Epithelial cell of prostate (primary cell): ENCODE measurements at places on chromosomes 7 and 10.

DNA sequence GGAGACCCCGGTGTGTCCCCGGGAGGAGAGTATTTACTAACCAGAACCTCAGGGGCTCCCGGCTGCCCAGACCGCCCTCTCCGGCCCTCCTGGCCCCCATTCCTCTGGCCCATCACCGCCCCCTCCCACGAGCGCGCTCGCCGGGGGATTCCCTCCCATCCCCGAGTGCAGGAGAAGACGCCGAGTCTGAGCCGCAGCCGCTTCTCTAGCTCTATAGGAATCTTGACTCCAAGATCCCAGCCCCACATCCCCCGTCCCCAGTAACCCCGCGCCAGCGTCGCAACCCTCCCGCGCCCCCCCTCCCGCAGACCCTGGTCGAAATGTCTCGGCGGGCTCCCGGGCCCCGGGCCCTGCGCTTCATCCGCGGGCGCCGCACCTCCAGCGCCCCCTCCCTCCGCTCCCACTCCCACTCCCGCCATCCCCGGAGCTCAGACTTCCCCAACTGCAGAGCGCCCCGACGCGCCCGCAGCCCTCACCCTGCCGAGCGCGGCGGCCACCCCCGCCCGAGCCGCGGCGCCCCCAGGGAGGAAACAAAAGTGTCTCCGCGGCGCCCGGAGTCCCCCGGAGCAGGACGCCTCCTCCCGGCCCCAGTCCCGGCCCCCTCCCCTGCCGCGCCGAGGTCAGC, 541 bp downstream of the ELMO1 start:
- no peak for DNase-seq

DNA sequence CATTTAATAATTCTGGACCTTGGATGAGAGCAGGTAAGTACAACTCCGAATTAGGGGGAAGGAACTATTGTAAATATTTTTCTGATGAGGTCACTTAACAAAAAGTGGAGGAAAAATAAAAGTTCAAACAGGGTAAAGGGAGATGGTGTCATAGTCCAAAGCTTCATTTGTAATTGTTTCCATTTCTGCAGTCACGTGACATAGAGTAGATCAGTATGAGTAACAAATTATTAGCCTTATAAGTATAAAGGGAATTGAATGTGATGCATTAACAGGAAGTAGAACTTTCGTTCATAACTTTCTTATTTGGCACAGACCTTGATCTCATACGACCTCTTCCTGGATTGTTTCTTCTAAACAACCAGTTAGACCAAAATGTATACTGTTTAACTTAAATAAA, 347.2 kb upstream of the TPK1 start:
- DNase-seq: no peak

DNA sequence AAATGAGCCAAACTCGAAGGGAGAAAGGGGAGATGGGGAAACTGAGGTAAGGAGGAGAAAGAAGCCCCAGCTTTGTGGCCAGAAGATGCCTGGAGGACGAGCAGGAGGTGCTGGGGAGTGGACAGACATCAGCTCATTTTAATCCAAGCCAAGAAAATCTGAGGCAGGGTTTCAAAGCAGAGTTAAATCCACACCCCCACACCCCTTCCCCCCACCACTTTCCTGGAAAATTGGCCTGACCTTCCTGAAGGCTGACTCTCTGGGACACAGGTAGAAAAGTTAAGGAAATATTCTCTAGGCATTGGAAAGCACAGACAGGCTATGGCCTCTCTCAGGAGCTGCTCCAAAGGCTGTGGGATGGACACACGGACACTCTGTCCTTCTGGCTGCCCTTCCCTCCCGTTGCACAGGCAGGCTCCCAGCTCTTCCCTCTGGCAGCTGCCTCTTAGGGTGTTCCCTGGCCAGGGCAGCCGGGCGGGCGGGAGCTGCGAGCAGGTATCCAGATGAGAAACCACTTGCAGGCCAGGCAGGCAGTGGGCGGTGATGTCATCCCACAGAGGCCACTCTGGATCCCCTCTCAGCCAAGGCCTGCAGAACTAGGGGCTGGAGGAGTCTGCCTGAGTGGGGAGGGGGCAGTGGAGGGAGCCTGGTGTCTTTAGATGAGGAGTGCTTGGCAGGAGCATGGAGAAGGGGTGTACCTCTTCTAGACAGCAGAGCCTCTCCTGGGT, 171.8 kb downstream of the NEURL1 start:
- no peak for DNase-seq

GRCh38 chr10:112815269-112816032, 134.6 kb upstream of the TCF7L2 start:
- DNase-seq: no peak

- no peak for DNase-seq
These were observed 25.1 kb upstream of the ZNF273 start for GRCh38 chr7:64877714-64878610.

DNA sequence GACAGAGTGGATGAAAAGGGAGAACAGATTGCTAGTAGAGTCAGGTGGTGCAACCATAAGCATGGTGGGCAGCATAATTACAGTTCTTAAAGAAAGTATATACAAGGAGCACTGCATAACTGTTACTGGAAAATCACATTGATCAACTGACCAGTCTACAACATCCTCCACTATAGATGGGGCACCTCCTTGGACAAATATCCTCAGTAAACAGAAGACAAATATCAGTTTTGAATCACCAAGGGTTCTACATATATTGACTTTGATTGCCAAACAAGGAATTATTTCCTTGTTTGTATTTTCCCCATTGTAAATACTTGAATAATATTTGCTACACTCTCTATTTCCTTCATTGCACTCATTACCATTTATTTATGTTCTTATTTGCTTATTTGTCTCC, 17.6 kb upstream of the CRPPA start:
- DNase-seq: no peak

DNA sequence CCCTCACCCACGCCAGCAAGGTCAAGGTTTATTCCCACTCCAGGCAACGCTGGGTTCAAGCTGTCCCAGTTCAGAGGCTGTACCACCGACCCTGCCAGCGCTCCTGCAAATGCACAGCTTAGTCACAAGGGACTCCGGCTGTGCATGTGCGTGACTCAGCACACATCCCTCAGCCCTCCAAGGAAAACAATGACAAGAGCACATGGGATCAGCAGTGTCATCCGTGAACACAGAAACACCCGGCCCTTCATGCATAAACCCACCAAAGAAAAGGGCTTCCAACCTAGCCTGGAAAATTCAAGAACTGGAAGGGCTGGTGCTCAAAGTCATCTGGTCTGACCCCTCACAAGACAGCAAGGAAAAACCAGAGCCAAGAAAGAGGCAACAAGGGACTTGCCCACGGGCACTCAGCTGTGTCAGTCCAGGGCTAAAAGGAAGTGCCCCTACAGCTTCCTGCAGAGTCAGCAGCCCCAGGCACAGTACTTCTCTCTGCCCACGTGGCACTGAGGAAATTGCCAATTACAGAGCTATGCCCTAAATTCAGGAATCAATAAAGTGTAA, 106.1 kb downstream of the KCNMA1 start:
- peak; percentile 36 for DNase-seq

GRCh38 chr10:132965411-132966057, 23.2 kb upstream of the CFAP46 start:
- peak; percentile 33 for DNase-seq

GRCh38 chr7:130356876-130357611, 12.4 kb downstream of the CPA5 start:
- peak; percentile 74 for DNase-seq

GRCh38 chr10:117544711-117545140, 2.2 kb downstream of the EMX2 start:
- no peak for DNase-seq

- DNase-seq: no peak
These were observed 47.0 kb upstream of the ELMO1 start for GRCh38 chr7:37495574-37496184.

- DNase-seq: no peak
These were observed 565 bp downstream of the STRIP2 start for GRCh38 chr7:129434675-129435318.

DNA sequence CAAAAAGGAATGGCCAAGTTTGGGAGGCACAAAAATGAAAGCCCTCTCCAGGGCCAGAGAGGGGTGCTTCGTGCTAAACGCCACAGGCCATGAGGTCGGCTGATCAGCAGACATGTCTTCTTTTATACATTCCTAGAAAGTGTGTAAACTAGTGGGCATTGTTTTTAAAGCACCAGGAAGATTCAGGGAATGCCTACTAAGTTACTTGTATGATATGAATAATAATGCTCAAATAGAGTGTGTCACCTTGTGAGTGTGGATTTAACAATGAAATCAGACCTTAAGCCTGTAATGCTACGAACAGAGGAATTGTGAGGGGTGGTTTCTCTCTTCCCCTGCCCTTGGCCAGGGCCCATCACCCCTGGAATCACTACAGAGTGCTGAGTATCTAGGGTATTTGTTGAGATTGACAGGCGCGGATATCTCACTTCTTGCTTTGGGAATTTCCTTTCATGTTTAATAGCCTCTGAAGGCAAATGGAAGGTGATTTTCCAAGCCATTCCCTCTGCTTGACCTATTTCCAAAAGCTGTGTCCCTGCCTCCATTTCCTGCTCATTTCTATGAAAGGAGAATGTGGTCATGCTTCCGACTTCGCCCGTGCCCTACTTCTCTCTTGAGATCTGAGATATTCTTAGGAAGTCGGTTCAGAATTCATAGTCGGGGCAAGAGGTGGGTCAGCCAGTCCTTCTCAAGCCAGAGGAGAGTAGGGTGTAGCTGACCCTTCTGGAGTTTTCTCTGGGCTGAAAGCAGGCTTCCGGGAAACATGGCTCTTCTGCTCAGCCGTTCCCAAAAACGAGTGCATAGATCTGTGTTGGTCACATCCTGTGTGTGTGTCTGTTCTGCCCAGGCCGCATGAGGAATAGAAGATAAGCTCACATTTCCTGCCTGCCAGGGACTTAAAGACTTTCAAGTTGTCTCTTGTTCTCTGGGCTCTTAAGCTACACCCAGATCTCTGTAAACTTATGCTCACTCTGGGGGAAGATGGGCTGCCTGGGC, 167.8 kb upstream of the ITGB1 start:
- DNase-seq: peak; percentile 91

GRCh38 chr7:36305648-36306047, 84.0 kb upstream of the ANLN start:
- no peak for DNase-seq

DNA sequence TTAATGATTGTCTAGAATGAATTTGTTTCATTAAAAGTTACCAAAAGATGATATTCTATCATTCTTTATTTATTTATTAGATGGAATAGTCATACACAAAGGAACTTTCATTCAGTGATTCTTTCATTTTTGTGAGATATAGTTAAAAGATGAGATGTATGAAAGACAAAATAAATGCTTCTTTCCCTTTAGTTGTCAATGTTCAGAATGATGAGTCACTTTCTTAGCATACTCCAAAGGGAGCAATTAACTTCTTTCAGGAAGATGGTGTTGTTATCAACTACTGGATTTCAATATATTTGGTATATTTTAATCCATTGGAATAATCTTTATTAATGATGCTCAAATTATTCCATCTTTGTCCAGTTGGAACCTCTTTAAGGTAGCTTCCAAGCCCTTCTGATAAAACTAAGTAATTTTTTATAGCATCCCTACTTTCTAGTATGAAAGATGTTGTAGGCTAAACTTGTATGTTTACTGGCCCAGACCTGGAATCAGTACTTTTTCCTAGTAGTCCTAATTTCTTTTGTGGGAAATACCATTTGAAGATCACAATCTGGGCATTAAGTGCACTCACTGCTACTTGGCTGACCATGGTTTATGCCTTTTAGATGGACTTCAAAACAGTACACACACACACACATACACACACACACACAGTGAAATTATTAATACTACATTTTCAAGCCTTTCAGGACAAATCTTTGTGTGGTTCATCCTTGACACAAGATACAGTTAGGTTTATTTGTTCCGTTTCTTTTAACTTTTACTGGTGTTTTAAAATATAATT, 2.5 kb downstream of the GIMAP7 start:
- no peak for DNase-seq

DNA sequence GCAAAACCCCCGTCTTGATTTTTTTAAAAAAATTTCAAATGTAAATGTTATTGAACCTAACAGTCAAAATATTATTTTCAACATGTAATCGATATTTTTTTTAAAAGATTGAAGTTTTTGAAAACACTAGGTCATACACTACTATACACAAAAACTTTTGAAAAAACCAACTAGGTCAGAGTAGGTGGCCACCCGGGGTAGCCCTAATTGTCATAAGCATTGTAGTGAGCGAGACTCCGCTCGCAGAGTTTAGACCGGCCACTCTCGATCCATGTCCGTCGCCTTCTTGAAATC, 417 bp downstream of the RFC2 start:
- DNase-seq: no peak

- DNase-seq: no peak
These were observed 17.8 kb upstream of the GATA3 start for GRCh38 chr10:8036506-8037198.

DNA sequence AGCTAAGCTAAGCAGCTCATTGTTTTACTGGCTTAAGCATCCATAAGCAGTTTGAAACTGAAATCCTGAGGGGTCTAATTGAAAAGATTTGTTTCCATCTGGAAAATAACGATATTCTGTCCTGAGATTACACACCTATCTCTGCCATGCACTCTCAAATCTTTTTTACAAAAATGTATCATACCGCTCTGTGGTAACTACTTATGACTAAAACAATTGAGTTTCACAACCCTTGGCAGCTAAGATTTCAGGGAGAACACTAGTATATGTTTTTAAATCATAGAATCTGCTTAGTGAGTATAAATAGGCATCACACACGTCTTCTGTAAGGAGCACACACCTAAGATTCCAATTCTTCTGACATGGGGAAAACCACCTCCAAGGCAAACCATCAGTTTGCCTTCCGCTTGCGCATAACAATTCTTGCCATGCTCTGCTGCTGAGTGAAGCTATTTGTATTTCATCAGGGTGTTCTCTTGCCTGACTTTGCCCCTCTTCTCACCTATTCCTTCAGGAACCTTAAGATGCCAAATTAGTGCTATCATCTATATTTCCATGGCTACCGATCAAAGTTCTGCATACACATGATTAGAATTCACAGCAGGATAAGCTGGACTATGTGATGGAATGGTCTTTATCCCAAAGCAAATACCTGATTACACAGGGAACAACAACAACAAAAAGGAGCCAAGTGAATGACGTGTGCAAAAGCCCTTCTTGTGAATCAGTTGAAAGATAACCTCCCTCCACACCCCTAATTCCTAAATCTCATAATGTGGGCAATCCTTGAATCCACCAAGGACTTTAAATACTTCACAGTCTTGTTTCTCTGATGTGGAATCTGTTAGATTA, 40.9 kb downstream of the PRPF18 start:
- DNase-seq: no peak

GRCh38 chr10:19891429-19891828, 75.2 kb downstream of the PLXDC2 start:
- no peak for DNase-seq
